ENCODE measurements at places on chromosomes 2 and 18.

DNA sequence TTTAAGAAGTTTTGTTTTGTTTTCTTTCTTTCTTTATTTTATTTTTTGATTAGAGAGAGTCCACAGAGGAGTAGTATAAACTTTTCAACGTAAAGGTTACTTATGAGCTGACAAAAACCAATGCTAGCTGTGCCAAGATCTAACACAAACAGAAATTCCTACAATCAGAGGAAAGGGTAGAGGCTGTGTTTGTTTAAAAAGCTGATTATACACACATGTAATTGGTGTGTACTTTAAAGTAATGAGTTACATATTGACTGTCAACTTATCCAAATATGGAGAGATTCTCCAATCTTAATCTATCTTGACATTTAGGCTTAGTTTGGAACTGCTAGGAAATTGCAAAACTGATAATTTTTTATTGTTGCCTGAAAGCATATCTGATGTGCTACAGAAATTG, 63.7 kb upstream of the FAM110C start:
- no peak for DNase-seq

DNA sequence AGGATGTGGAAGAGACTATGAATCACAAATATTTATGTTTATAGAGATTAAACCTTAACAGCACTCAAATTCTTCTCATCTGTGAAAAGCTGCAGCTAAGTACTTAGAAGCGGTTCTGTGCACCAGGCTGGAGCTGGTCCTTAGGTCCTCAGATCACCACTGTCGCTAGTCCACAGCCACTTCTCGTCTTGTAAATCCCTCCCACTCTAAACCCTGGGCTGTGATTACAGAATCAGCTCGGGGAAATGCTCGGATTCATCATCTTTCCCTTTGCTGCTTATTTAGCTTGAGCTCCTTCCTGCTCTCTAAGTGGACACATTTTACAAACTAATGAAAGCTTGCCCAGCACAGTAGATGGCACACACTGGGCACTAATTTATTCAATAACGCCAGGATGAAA, 61.7 kb downstream of the RNF152 start:
- no peak for DNase-seq

- DNase-seq, result no peak
Measured at GRCh38 chr2:220837226-220837625, 734.9 kb downstream of the EPHA4 start.

- DNase-seq, result no peak
Measured at GRCh38 chr2:35343135-35343534, 1012.4 kb upstream of the CRIM1 start.

DNA sequence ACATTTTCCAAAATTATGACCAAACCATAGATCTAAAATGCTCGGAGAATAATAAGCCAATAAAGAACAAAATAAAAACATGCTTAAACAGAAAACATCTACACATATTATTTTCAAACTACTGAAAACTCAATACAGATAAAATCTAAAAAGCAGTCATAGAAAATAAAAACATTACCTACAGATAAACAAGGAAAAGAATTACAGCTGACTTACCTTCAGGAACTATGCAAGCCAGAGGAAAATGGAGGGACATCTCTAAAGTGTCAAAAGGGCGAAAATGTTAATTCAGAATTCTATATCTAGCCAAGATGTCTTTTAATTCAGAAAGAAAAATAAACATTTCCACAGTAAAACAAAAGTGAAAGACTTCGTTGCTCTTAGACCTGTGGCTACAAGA, 112.9 kb upstream of the GYPC start:
- DNase-seq, result no peak

DNA sequence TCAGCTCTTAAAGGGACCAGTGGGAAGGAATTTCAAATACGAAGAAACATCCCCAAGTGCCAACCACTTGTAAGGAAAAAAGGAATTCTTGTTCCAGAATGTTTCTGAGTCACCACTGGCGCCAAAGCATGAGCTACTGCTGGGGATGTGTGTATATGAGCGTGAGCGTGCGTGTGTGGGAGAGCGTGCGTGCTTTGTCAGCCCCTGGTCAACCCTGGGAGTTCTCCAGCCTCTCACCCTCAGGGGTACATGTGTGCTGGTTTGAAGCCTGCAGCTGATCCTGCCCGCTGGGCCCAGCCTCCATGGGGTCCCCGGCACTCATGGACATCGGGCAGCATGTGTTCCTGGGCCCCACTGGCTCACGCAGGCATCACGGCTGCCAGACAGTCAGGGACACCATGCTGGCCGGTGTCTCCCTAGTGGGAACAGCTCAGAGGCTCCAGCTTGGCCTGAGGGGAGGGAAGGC, 17.1 kb downstream of the HS6ST1 start:
- no peak for DNase-seq

DNA sequence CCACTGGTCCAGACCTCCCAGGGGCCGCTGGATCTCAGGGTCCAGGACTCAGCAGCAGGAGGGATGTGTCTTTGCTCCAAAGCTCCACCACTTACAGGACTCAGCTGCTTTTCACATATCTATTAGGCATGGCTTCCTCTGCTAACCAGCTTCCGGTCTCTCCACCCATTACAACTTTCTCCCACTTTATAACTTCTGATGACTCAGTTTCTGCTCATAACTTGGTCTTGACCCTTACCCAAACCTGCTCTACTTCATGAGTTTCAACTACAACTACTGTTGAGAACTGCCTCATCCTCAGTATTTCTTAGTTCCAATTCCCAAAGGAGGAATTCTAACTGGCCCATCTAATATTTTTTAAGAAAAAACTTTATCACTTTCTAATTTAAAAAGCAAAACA, 17.2 kb downstream of the SULT1C2 start:
- DNase-seq, result no peak

- no peak for DNase-seq
Measured at GRCh38 chr2:21103274-21103891, 20.4 kb upstream of the TDRD15 start.
